ENCODE measurements at places on chromosomes 7 and 10.

- no peak for DNase-seq
- H3K27me3 ChIP-seq, result no peaks in the 10 kb centered on the region
- H3K36me3 ChIP-seq, result no peaks in the 10 kb centered on the region
Measured at GRCh38 chr10:133068111-133069032, 19.4 kb upstream of the ADGRA1 start.

DNA sequence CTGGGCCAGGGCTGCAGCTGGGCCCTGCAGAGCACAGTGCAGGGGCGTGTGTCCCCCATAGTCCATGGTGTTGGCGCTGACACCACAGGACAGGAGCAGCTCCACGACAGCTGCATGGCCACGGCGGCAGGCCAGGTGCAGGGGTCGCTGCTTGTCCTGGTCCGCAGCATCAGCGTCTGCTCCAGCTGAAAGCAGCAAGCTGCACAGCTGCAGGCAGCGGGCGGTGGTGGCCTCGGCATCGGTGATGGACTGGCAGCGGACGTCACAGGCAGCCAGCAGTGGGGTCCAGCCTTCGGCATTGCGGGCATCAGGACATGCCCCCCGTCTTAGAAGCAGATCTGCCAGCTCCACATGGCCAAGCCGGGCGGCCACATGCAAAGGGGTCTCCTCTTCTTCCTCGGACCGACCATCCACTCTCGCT lies 6.0 kb downstream of the ASB10 start:
- no peak overlapping the region for H3K4me3 ChIP-seq
- H3K27me3 ChIP-seq, result peaks cover 7% of the 10 kb centered on the region
- H3K4me1 ChIP-seq, result no peaks in the 10 kb centered on the region

DNA sequence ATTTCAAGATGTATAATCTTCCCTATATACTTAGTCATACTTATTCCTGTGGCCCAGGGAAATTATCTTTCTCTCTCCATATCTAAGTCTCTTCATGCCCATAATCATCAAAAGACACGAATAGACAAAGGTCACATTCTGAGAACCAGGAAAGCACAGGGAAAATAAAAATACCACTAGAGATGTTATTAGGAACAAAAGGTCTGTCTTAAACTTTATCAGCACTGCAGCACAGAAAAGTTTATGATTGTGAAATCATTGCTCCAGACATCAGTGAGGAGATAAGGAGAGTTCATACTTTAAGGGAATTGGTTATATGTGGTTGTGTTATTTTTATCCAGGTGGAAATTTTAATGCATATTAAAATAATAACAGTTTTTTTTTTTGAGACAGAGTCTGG lies 974.6 kb upstream of the CELF2 start:
- H3K27me3 ChIP-seq, result peaks cover 6% of the 10 kb centered on the region
- no peak overlapping the region for H3K27ac ChIP-seq
- no peaks in the 10 kb centered on the region for H3K4me1 ChIP-seq
- H3K36me3 ChIP-seq, result no peaks in the 10 kb centered on the region
- H3K4me3 ChIP-seq, result no peak overlapping the region

- no peak overlapping the region for H3K27ac ChIP-seq
- H3K4me3 ChIP-seq, result no peak overlapping the region
- H3K27me3 ChIP-seq, result no peaks in the 10 kb centered on the region
Measured at GRCh38 chr7:19572566-19572965, 136.3 kb downstream of the POLR1F start.

GRCh38 chr10:119333146-119333792 lies 125.9 kb downstream of the GRK5 start:
- no peak overlapping the region for H3K4me3 ChIP-seq
- no peak overlapping the region for H3K27ac ChIP-seq
- DNase-seq, result peak; percentile 79
- no peaks in the 10 kb centered on the region for H3K27me3 ChIP-seq
- peaks cover 16% of the 10 kb centered on the region for H3K4me1 ChIP-seq
- H3K36me3 ChIP-seq, result peaks cover 17% of the 10 kb centered on the region

- no peaks in the 10 kb centered on the region for H3K36me3 ChIP-seq
- DNase-seq, result no peak
- H3K27me3 ChIP-seq, result peaks cover 14% of the 10 kb centered on the region
- H3K4me1 ChIP-seq, result peaks cover 8% of the 10 kb centered on the region
- no peak overlapping the region for H3K4me3 ChIP-seq
Measured at GRCh38 chr10:62915158-62915557, 99.0 kb upstream of the EGR2 start.

DNA sequence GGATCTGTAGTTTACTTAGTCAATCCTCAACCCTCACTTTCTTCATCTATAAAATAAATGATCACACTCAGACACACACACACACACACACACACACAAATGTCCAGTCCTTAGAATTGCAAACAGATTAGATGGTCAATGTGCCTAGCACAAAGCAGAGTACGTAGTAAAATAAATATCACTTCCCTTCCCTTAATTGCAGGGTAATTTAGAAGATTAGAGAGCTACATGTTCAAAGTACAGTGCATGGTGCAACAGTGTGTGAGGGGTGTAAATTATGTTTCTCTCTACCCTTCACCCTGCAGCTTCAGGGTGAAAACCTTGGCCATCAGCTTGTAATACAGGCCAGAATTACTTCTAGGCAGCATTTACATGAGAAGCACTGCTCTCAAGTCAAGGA lies 187.0 kb upstream of the GHITM start:
- H3K4me3 ChIP-seq, result no peak overlapping the region
- no peak overlapping the region for H3K27ac ChIP-seq
- H3K4me1 ChIP-seq, result no peaks in the 10 kb centered on the region
